ENCODE measurements at places on chromosomes 11 and 22.

- H3K27me3 ChIP-seq = no peaks in the 10 kb centered on the region
- no peak overlapping the region for H3K27ac ChIP-seq
- no peak overlapping the region for H3K4me3 ChIP-seq
- DNase-seq = no peak
Measured at GRCh38 chr11:110971140-110971539, 258.9 kb upstream of the ARHGAP20 start.

DNA sequence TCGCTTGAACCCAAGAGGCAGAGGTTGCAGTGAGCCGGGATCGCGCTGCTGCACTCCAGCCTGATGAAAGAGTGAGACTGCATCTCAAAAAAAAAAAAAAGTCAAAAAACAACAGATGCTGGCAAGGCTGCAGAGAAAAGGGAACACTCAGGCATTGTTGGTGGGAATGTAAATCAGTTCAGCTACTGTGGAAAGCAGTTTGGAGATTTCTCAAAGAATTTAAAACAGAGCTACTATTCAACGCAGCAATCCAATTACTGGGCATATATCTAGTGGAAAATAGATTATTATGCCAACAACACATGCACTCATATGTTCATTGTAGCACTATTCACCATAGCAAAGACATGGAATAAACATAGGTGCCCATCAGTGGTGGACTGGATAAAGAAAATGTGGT, 89.7 kb downstream of the EFCAB6 start:
- H3K4me1 ChIP-seq = no peaks in the 10 kb centered on the region
- no peak for DNase-seq
- no peak overlapping the region for H3K4me3 ChIP-seq
- H3K27me3 ChIP-seq = no peaks in the 10 kb centered on the region
- no peaks in the 10 kb centered on the region for H3K36me3 ChIP-seq
- no peak overlapping the region for H3K27ac ChIP-seq

DNA sequence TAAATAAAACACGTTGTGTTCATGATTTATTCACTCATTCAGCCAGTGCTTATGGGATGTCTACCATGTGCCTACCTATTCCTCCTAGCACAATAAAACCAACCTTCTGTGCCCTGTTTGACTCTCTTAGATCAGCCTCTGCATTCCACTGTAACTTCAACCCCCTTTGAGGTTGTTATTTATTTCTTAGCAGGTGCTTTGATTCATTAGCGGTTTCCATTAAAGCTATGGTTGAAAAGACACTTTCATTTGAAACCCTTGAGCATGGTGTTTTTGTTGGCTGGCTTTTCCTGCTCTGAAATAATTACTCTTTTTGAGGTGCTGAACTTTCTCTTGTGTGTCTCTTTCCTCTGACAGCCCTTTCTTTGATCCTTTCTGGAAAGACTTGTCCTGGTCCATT, 570.6 kb upstream of the LARGE1 start:
- H3K27ac ChIP-seq = no peak overlapping the region
- H3K27me3 ChIP-seq = no peaks in the 10 kb centered on the region
- H3K4me1 ChIP-seq = no peaks in the 10 kb centered on the region
- no peaks in the 10 kb centered on the region for H3K36me3 ChIP-seq
- H3K4me3 ChIP-seq = no peak overlapping the region
- no peak for DNase-seq

DNA sequence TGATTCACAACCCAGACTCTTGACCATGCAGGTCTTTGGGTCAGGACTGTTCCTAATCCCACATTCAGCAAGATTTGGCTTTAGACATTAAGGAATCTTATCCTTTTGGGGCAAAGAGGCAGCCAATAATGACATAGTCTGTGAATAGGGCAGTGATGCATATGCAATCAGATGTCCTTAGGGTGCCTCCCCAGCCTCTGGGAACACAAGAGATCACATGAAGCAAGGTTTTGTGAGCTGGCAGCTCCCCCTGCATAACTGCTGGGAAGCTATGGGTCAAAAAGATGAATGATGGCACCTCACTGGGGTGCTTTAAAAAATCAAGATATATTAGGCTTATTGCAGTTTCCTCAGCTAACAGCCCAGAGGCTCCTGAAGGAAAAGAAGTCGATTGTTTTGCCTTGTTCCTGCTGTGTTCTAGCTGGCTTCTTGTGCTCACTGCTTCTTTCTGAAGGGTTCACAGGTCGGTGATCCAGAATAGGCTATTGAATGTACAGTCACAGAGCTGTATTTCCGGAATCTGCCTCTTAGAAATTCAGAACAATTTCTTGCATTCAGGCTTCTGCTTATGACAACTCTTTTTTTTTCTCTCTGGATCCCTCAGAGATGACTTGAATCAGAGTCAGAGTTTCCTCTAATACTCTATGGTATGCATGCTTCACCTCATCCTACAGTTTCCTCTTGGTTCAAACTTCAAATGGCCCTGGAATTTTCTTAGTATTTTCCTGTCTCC, 31.7 kb downstream of the INSC start:
- no peaks in the 10 kb centered on the region for H3K36me3 ChIP-seq
- DNase-seq = no peak
- H3K4me1 ChIP-seq = no peaks in the 10 kb centered on the region
- H3K27me3 ChIP-seq = no peaks in the 10 kb centered on the region

GRCh38 chr11:129143335-129143734, 48.8 kb downstream of the ARHGAP32 start:
- no peaks in the 10 kb centered on the region for H3K27me3 ChIP-seq
- no peak overlapping the region for H3K4me3 ChIP-seq
- no peak for DNase-seq
- H3K36me3 ChIP-seq = no peaks in the 10 kb centered on the region

GRCh38 chr11:62324731-62325556, 12.3 kb upstream of the ASRGL1 start:
- no peaks in the 10 kb centered on the region for H3K36me3 ChIP-seq
- no peaks in the 10 kb centered on the region for H3K4me1 ChIP-seq
- no peak overlapping the region for H3K4me3 ChIP-seq
- H3K27ac ChIP-seq = no peak overlapping the region

GRCh38 chr11:50182486-50182885, 149.8 kb downstream of the OR4C45 start:
- no peak overlapping the region for H3K27ac ChIP-seq
- no peaks in the 10 kb centered on the region for H3K4me1 ChIP-seq
- no peaks in the 10 kb centered on the region for H3K36me3 ChIP-seq
- no peak for DNase-seq
- no peak overlapping the region for H3K4me3 ChIP-seq

- no peak for DNase-seq
- no peaks in the 10 kb centered on the region for H3K4me1 ChIP-seq
- H3K4me3 ChIP-seq = no peak overlapping the region
- H3K27me3 ChIP-seq = no peaks in the 10 kb centered on the region
- H3K27ac ChIP-seq = no peak overlapping the region
- no peaks in the 10 kb centered on the region for H3K36me3 ChIP-seq
Measured at GRCh38 chr11:108872781-108873291, 208.0 kb downstream of the DDX10 start.

DNA sequence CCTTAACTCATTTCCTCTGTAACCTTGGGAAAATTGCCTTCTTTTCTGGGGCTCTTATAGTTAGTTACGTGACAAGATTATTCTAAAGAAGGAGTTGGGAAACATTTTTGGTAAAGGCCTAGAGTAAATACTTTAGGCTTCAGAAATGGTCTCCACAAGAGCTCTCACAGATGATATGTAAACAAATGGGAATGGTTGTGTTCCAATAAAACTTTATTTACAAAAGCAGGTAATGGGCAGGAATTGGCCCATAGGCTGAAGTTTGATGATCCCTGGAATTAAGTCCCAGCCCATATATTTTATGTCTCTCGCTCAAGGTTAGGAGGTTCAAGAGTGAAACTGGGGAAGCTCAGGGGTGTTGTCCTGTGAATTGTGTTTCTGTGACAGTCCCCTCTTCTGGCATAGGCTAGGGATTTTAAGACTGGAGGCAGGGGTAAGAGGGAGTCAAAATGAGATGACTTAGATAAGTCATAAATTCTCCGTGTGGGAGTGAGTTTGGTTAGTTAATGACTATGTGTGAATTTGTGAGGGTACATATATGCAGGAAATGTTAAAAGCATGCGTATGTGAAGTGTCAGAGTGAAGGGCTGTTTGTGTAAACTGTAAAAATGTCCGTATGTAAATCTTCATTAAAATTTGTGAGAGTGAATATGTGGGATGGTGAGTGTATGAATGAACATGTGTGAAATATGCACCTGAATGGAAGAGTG, 7.4 kb upstream of the OR52B4 start:
- DNase-seq = no peak
- H3K27me3 ChIP-seq = peaks cover 2% of the 10 kb centered on the region
- H3K4me3 ChIP-seq = no peak overlapping the region
- H3K36me3 ChIP-seq = no peaks in the 10 kb centered on the region
- no peaks in the 10 kb centered on the region for H3K4me1 ChIP-seq
- no peak overlapping the region for H3K27ac ChIP-seq

DNA sequence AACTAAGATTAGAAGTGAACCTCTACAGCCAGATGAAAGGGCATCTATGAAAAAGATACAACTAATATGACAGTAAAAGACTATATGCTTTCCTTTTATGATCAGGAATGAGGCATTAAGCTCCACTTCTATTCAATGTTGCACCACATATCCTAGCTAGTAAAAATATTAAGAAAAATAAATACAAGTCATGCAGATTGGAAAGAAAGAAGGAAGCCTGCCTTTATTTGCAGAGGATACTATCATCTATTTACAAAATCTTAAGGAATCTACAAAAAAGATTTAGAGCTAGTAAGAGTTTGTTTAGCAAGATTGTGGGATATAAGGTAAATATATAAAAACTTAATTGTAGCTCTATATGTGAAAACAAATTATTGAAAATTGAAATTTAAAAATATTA, 308.8 kb downstream of the DYNC2H1 start:
- H3K36me3 ChIP-seq = no peaks in the 10 kb centered on the region
- H3K27ac ChIP-seq = no peak overlapping the region
- H3K4me3 ChIP-seq = no peak overlapping the region
- DNase-seq = no peak

- no peaks in the 10 kb centered on the region for H3K4me1 ChIP-seq
- H3K27ac ChIP-seq = no peak overlapping the region
- no peaks in the 10 kb centered on the region for H3K27me3 ChIP-seq
- no peak for DNase-seq
Measured at GRCh38 chr11:40235841-40236240, 1223.6 kb downstream of the LRRC4C start.

- H3K4me1 ChIP-seq = no peaks in the 10 kb centered on the region
- H3K27ac ChIP-seq = no peak overlapping the region
- no peak for DNase-seq
Measured at GRCh38 chr11:14001597-14001996, 39.1 kb downstream of the SPON1 start.

DNA sequence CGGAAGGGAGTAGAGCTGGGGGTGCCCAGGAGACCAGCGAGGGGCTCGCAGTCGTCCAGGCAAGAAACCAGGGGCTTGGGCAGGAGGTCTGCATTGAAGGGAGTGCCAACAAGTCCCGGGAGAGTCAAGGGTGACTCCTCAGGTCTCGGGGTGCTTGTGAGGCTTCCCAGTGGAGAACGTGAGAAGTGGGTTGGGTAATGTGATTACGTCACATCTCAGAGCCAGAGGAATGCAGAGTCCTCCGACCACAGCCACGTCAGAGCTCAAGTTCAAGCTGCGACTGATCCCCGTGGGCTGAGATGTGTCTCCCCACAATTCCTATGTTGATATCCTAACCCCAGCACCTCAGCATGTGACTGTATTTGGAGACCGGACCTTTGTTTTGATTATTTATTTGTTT, 89.7 kb upstream of the SHANK2 start:
- H3K27ac ChIP-seq = no peak overlapping the region
- no peak for DNase-seq
- no peaks in the 10 kb centered on the region for H3K4me1 ChIP-seq
- H3K4me3 ChIP-seq = no peak overlapping the region
- H3K27me3 ChIP-seq = peaks cover 34% of the 10 kb centered on the region
- no peaks in the 10 kb centered on the region for H3K36me3 ChIP-seq

DNA sequence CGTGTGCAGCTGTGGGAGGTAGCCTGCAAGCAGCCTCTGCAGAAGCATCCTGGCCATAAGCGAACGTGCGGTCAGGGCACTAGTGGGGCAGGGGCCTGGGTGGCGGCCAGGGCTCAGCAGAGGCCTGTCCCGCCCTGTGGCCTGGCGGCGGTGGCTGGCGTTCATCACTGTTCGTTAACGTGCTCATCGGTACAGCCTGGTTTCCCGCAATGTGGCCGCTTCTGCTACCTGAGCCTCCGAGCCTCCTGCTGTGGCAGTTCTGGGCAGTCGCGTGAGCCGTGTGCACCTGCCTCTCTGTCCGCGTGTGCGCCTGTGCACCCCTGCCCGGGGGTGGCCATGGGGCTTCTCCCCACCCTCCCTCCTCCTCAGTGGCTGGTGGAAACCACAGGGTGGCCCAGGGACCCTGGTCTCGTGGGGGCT, 117.9 kb downstream of the KCNQ1OT1 start:
- H3K4me1 ChIP-seq = no peaks in the 10 kb centered on the region
- peaks cover 5% of the 10 kb centered on the region for H3K36me3 ChIP-seq
- no peak for DNase-seq

GRCh38 chr11:57899378-57899777, 124.3 kb upstream of the OR9Q1 start:
- H3K27ac ChIP-seq = no peak overlapping the region
- H3K27me3 ChIP-seq = peaks cover 11% of the 10 kb centered on the region
- H3K4me3 ChIP-seq = no peak overlapping the region
- no peak for DNase-seq
- H3K4me1 ChIP-seq = no peaks in the 10 kb centered on the region

GRCh38 chr11:43315966-43316365, 4.2 kb downstream of the API5 start:
- no peak overlapping the region for H3K27ac ChIP-seq
- peaks cover 26% of the 10 kb centered on the region for H3K36me3 ChIP-seq
- H3K4me1 ChIP-seq = peaks cover 31% of the 10 kb centered on the region

GRCh38 chr11:65424205-65425104, 1.9 kb downstream of the NEAT1 start:
- peaks cover 15% of the 10 kb centered on the region for H3K36me3 ChIP-seq
- peak; percentile 47 for DNase-seq
- no peaks in the 10 kb centered on the region for H3K27me3 ChIP-seq
- peak overlapping the region; percentile 92 for H3K4me3 ChIP-seq
- H3K27ac ChIP-seq = peak overlapping the region; percentile 95
- H3K4me1 ChIP-seq = peaks cover 75% of the 10 kb centered on the region

- no peaks in the 10 kb centered on the region for H3K4me1 ChIP-seq
- H3K36me3 ChIP-seq = no peaks in the 10 kb centered on the region
- H3K4me3 ChIP-seq = no peak overlapping the region
- peaks cover 30% of the 10 kb centered on the region for H3K27me3 ChIP-seq
- no peak overlapping the region for H3K27ac ChIP-seq
- no peak for DNase-seq
Measured at GRCh38 chr22:18976197-18976751, 40.2 kb upstream of the PRODH start.

- DNase-seq = no peak
- H3K4me3 ChIP-seq = no peak overlapping the region
- H3K27me3 ChIP-seq = no peaks in the 10 kb centered on the region
- H3K27ac ChIP-seq = no peak overlapping the region
- no peaks in the 10 kb centered on the region for H3K4me1 ChIP-seq
- H3K36me3 ChIP-seq = no peaks in the 10 kb centered on the region
Measured at GRCh38 chr22:45496451-45496941, 6.2 kb upstream of the FBLN1 start.

DNA sequence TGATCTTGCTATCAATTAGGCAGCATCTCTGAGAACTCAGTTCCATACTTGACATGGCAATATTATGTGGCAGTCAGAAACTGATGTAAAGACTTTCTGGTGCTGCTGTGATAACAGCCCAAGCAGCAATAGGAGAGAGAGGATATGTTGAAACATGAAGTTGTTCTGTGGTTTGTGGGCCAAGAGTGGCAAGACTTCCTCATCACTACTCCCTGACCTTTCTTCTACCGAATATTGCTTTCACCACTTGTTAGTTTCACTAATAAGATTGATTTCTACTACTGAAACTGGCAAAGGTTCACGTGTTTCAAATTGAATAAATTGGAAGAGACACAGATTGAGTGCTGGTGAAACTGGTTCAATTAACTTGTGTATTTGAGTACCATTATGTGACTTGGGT, 852.6 kb upstream of the RAG2 start:
- H3K27ac ChIP-seq = no peak overlapping the region
- H3K36me3 ChIP-seq = no peaks in the 10 kb centered on the region
- DNase-seq = no peak
- no peak overlapping the region for H3K4me3 ChIP-seq
- H3K27me3 ChIP-seq = no peaks in the 10 kb centered on the region
- H3K4me1 ChIP-seq = no peaks in the 10 kb centered on the region

Measured in T-cell (primary cell).